ENCODE measurements at places on chromosomes 2 and 18.

GRCh38 chr2:8389431-8390108, 292.3 kb upstream of the ID2 start:
- DNase-seq: no peak

DNA sequence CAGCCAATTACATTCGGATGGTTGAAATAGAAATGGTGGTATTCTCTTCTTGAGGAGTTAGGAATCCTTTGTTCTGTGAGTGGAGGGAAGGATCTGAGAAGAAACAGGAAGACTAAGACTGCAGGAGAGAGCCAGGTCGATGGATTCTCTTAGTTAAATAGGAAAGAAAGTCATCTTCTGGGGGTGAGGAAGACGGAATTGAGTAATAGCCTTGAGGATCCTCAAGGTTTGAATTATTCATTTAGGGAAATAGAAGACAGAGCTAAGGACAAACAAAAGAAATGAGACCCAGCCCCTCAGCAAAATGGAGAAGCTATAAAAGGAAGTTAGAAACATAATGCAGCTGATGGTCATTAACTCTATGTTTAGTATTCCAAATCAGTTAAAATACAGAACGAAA, 1.8 kb downstream of the LAPTM4A start:
- DNase-seq: no peak

DNA sequence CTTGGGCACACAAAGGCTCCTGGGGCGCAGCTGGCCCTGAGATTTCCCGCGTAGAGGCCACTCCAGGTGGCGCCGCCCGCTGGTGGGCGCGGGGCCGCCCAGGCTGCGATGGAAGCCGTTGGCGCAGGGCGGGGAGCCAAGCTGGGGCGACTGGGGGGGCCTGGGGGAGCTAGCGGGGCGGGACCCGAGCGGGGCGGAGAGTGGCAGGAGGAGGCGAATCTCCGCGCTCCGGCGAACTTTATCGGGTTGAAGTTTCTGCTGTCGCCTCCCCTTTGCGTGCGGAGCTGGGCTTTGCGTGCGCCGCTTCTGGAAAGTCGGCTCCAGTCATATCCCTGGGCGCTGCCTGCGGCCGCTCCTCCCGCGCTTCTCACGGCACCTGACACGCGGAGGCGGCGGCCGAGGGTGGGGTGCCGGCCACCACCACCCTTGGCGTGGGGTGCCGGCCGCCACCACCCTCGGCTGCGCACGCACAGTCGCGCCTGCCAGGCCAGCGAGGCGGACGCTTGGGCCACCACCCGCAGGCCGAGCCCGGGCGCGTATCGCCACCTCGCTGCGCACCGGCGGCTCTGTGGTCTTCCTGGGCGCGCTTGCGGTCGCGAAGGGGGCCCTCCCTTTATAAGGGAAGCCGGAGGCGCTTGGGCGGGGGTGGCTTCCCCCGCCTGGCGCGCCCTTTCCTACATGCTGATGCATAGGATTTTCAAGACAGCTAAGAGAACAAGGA, 919 bp upstream of the CYP1B1 start:
- DNase-seq: peak; percentile 45

DNA sequence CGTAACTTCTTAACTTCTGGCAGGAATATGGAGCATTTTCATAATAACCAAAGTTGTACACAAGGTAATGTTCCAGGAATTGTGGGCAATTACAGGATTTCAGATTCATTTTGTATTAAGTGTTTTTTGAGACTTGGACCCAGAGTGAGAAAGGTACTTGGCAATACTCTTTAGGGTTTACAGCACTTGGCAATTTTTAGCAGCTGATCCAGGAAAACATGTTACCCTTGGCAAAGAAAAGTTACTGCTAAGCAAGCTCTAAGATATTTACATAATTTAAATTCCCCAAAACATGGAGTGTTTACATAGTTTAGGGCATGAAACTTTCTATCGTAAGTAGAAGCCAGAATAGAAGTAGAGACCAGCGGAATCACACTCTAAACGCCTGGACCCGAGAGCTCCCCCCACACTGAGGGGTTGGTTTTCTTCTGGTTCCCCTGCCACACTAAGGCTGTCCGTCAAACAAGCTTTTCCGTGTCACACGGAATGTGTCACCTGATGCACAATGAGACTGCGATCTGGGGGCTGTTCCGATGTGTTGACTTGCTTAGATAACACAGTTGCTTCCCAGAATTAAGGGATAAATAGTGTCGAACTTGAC, 177.1 kb downstream of the PTGR3 start:
- DNase-seq: no peak

GRCh38 chr2:135942936-135943688, 42.3 kb downstream of the DARS1 start:
- DNase-seq: no peak

DNA sequence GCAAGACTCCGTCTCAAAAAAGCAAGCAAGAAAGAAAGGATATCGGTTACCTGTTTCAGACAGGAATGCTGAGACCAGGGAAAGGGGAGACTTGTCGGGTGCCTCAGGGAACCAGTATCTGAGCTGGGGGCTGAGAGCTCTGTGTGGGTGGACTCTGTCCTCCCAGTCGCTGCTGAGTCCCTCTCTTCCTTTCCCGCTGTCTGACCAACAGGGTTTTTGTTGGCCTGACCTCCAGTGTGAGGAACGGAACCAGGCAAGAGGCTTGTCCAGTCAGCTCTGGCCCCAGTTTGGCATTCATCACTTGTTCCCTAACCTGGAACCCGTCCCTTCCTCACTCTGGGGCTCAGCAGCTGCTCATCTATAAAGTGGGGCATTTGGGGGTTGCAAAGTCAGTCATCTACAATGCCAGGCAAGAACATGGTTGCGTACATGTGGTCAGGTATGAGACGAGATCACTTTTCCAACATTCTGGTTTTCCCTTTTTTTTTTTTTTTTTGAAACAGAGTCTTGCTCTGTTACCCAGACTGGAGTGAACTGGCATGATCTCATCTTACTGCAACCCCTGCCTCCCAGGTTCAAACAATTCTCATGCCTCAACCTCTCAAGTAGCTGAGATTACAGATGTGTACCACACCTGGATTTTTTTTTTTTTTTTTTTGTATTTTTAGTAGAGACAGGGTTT, 116.4 kb downstream of the PLB1 start:
- no peak for DNase-seq

DNA sequence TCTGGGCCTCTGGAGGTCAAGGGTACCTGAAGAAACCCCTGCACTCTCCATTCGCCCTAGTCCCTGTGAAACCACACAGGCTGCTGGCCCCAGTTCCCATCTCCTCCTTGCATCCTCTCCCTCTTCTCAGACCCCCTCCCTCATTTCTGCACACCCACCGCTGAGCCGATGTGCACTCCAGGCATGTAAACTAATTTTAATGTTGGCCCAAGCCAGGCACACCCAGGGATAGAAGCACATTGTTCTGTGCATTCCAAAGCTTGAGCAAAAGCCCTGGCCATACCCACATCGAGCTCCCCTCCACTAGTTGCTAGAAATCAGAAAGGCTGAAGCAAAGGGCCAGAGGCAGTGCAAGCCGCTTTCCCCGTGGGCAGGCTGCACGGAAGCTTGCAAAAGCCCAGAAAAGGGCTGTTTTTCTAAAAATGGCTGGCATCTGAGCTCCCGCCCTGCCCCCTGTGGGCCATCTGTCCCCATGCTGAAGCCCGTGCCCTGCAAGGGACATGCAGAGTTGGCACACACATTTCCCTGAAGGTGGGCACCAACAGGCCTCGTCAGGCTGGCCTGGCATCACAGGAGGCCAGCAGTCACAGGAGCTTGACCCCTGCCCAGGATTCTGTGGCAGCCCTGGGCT, 181.6 kb downstream of the SMAD7 start:
- DNase-seq: no peak

GRCh38 chr2:25712455-25712854, 39.1 kb upstream of the DTNB start:
- no peak for DNase-seq

DNA sequence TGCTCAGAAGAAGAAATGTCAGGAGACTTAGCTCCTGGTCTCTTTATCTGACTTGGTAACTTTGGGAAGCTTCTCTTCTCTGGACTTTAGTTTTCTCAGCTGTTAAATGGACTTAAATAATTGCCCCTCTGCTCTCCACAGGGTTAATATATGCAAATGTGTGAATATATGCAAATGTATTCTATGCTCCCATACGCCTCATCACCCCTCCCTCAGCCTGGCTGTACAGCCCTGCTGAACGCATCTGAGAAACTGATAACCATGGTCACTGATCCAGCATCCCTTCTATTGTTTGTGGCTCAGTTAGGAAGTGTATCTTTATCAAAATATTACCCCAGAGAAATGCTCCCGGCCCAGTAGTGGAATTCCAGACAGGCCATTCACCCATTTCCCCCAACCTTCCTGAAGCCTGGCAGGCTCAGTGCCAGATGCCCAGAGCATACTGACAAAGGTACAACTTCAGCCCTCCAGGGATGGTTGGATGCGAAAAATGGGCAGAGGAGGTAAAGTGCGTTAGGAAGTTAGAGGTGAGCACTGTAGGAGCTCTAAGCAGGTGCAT, 103.4 kb downstream of the DYSF start:
- DNase-seq: no peak

DNA sequence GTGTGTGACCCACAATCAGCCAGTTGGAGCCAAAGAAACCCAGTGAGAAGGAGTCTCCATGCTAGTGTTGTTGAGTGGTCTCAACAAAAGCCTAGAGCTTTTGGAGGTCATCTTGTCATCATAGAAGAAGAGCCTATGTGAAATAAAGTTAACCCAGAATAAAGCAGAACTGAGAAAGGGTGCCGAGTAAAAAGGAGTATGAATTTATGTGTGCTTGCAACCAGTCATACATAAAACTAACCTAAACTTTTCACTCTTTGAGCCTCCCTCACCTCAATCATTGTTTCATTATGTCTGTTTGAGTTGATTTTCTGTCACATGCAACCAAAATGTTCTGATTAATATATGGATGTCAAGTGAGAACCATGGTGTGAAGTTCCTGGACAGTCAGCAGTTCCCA, 599.3 kb upstream of the ZEB2 start:
- DNase-seq: no peak

GRCh38 chr2:173978447-173978846, 13.3 kb upstream of the SP3 start:
- DNase-seq: no peak

GRCh38 chr18:12598181-12598930, 59.6 kb downstream of the SPIRE1 start:
- peak; percentile 41 for DNase-seq

GRCh38 chr2:196315388-196316049, 144.1 kb upstream of the STK17B start:
- DNase-seq: no peak

- no peak for DNase-seq
These were observed 658.6 kb upstream of the FANCL start for GRCh38 chr2:58899692-58900091.

- no peak for DNase-seq
These were observed 19.6 kb upstream of the SATB2 start for GRCh38 chr2:199477277-199477834.

- no peak for DNase-seq
These were observed 57.6 kb downstream of the SGPP2 start for GRCh38 chr2:222481941-222482340.

GRCh38 chr2:105820691-105821090, 76.0 kb downstream of the NCK2 start:
- DNase-seq: no peak

DNA sequence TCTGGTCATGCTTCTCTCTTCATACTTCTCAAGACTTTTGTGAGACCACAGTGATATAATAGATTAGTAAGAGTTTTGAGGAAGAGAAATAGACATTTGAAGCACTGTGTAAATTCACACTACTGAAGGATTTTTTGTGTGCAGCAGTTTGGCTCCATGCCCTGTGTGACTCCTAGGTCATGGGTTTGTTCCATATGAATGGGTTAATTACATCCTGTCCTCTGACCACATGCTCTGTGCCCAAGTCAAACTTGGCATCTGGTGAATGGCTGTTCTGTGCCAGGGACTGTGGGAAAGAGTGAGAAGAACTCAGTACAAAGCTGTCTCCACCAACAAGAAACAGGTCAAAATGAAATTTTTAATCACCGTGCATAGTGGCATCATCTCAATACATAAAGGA, 304.0 kb downstream of the LNPK start:
- DNase-seq: no peak

GRCh38 chr2:162403884-162404283, 60.0 kb downstream of the GCA start:
- no peak for DNase-seq
